ENCODE measurements at places on chromosomes 5 and 9.

- DNase-seq: no peak
These were observed 48.6 kb downstream of the UGCG start for GRCh38 chr9:111945216-111945615.

GRCh38 chr9:130036099-130036498 lies 6.9 kb downstream of the FNBP1 start:
- DNase-seq: no peak

DNA sequence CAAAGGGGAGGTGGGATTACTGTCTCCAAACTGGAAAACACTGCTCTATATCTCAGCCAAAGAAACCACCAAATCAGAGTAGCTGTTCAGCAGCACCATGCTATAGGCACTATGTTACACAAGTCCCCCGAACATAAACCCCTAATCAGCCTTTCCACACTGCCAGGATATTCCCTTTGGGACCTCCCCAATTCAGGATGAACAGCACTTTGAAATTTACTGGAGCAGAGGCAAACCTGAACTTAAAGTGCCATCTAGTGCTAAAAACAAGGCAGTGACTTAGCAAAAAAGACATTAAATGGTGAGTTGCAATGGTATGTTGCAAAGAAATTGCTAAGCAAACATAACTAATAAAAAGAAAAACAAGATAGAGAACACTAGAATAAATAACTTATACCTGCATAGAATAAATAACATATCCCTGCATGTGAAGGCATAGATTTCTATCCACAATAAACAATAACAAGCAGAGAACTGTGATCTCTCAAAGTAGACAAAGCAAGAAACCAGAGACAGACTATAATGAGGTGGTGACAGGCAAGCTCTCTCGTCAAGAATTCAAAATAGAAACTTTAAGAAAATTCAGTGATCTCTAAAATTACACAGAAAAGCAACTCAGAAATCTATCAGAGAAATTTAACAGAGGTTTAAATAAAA lies 584.4 kb upstream of the ACO1 start:
- DNase-seq: no peak

DNA sequence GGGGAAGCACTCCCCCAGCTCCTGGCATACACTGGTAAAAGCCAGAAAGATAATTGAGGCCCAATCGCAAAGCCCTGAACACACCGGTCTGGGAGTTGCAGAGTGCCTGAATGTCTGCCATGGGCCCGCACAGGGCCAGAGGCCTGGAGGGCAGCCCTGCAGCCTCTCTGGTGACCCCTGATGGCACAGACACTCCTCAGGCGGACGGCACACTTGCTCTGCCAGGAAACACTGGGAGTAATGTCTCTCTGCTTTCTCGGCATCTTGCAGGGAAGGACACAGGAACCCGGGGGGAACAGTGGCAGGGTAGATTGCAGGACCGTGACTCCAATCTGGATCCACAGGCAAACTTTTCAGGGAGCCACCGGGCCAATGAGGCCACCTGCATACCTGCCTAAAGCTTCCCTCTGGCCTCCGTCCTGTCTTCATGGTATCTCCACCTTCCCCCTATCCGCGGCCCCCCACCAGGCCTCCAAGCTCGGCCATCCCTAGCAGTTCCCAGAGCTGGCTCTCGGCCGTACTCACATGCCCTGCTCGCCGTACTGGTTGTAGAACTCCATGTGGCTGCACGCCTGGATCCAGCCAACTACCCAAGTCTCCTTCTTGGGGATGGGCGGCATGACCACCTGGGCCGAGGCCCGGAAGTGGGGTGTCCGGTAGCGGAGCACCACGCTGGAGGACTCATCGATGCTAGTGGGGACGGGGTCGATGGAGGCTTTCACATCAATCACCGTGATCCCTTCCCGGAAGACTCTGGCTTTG lies 797 bp downstream of the FAM78A start:
- DNase-seq: peak; percentile 74

DNA sequence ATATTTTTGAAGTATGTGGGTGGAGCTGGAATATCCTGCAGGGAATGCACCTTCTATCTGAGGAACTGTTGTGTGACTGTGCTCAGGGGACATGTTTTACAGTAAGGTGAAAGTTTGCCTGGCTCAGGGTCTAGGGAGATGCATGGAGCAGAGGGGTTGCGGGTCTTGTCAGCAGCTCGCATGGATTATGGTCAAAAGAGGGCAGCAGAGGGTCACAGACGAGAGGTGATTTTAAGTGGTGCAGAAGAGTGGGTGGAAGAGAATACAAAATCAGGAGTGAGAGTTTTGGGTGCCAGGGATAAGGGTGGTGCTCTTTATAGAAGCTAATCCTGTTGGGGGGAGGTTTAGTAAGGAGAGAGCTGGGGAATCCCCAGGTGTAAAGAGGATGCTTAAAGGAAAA lies 53.5 kb upstream of the GRIN3A start:
- DNase-seq: no peak

DNA sequence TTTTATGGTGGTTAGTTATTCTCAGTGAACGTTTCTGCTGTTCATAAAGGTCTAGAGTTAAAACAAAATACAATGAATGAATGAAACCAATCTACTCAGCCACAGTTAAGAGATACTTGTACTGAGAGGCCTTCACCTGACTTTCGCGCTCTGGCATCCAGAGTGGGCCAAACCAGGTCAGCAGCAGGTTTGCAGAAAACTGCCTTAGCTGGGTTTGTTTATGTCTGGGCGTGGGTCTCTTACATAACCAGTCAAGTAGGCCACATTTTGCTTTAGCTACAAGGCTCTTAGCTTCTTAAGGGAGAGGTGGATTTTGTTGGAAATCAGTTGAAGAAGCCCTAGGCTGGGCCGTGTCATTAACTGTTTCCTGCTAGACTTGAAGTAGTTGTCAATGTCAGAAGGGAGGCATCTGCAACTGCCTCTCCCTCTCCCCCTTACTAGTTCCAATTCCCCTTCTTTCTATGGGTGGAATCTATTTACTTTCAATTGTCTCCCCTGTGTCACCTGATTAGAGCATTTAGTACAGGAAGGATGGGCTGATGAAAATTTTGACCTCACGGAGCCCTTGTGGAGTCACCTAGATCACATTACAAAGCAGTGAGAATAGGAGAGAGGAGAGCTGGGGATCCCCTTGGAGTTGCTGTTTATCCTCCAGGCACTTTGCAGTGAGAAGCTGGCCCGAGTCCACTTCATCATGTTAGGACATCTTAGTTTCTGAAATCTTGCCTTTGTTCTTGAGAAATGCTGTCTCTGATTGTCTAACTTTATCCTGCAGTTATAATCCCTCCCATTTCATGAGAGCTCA lies 200.5 kb downstream of the ARHGEF28 start:
- no peak for DNase-seq

DNA sequence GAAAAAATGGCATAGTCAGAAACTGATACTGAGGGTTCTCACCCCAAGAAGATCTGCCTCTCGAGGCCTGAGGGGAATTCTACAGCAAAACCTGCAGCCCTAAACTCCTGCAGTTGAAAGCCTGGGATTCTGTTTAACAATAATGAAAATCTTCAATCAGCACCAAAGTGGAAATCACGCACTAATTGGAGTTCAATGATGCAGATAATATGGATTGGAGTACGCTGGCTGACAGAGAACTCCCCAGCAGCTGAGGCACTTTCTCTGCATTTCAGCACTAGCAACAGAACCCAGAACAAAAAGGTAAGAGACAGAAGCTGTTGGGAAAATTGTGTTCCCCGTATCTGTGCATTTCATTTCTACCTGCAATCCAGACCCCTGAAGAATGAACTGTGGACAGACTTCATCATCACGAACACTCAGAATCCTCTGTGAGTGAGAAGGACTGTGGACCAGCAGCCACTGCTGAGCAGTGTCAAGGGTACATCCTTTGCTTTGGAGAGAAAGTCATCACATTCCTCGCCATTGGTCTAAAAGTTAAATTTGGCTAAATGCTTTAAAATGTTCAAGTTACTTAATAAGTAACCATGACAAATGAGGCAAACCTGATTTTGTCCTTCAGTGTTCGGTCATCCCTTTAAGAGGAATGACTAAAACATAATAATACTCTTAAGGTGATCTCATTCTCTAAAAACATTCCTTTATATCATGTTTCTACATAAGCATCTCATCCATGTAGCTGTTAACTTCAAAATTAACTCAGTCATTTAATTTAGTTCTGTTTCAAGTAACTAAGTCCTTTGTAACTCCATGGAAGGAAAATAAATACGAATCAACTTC lies 126.1 kb downstream of the GAS1 start:
- DNase-seq: no peak

GRCh38 chr5:76404223-76405211 lies 1.4 kb downstream of the IQGAP2 start:
- DNase-seq: peak; percentile 90

DNA sequence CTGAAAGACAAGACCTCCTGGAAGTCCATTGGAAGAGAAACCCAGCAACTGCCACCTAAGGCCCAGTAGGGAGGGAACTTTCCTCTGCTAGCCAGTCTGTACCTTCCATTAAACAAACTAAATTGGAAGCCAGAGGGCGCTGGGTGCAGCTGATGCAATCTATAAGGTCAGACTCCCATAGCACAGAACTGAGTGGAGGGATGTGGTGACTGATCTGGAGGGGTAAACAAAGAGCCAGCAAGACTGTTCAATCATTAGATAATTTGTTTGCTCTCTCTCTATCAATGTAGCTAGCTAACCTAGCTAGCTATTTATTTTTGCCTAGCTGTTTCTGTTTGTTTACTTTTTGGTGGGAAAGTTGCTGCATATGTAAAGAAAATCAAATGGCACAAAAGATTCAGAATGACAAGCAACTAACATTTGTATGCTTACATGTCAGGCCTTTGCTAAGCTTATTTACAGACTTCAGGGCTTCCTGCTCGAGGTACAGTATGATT lies 291.8 kb upstream of the DAB2 start:
- DNase-seq: no peak

Measured in stimulated activated effector memory CD8-positive, alpha-beta T cell treated with anti-CD3 and anti-CD28 coated beads, Interleukin-12 subunit alpha, Interleukin-12 subunit beta, amount 100 ng/mL, for 72 hours (primary cell).